ENCODE measurements at places on chromosomes 1 and 21. TPM values are rescaled to one million over a fixed set of nuclear protein-coding genes. Genes with fewer than 3 reads are reported as not detected.

Gene GRIK1
- 0.16 TPM for polyA plus RNA-seq

Gene LCE2C
- not detected for polyA plus RNA-seq

Gene C8A
- not detected for polyA plus RNA-seq

Gene GSTM4
- 14.5 TPM for polyA plus RNA-seq

Gene TINAGL1
- polyA plus RNA-seq, result 143 TPM

Gene MORC3
- polyA plus RNA-seq, result 10.1 TPM

Gene CNR2
- polyA plus RNA-seq, result 0.06 TPM

Gene HSPB7
- polyA plus RNA-seq, result 60.6 TPM

Gene PLEKHN1
- 0.22 TPM for polyA plus RNA-seq

Gene AHCYL1
- 36.7 TPM for polyA plus RNA-seq

Gene ATP13A2
- 36.9 TPM for polyA plus RNA-seq

Gene FAM131C
- polyA plus RNA-seq, result 0.04 TPM

Gene RBM34
- 61.9 TPM for polyA plus RNA-seq

Gene SH3D21
- polyA plus RNA-seq, result 1.1 TPM
